ENCODE measurements at places on chromosomes 2 and 18. TPM values are rescaled to one million over a fixed set of nuclear protein-coding genes. Genes with fewer than 3 reads are reported as not detected.

Gene CFAP65
- total RNA-seq = not detected

Gene POTEJ
- total RNA-seq = not detected

Gene TOGARAM2
- total RNA-seq = 0.17 TPM

Gene CMPK2
- total RNA-seq = 0.58 TPM

Gene FSHR
- total RNA-seq = not detected

Gene PTGR3
- total RNA-seq = 13.4 TPM

Gene GREB1L
- not detected for total RNA-seq

Gene GAD1
- total RNA-seq = 0.33 TPM

Gene PDIA6
- 549 TPM for total RNA-seq

Gene SCYGR2
- total RNA-seq = not detected

Gene CCDC142
- total RNA-seq = 27.6 TPM

Gene SP5
- not detected for total RNA-seq

Gene PDE1A
- total RNA-seq = 26.5 TPM

Gene RBM43
- 12.2 TPM for total RNA-seq

Gene SLC5A6
- total RNA-seq = 13.7 TPM

Gene CHRNG
- not detected for total RNA-seq

Gene MAP2
- total RNA-seq = 12.8 TPM

Gene RTP5
- total RNA-seq = not detected

Gene OST4
- 409 TPM for total RNA-seq

Gene RND3
- 413 TPM for total RNA-seq

Gene NPAS2
- 9.0 TPM for total RNA-seq

Gene ZEB2
- total RNA-seq = 79.4 TPM

Gene DLGAP1
- 3.1 TPM for total RNA-seq

Gene MOGAT1
- total RNA-seq = not detected

Gene CFAP221
- total RNA-seq = not detected

Gene CCDC141
- 0.29 TPM for total RNA-seq

Gene ALLC
- not detected for total RNA-seq

Gene UXS1
- total RNA-seq = 32.9 TPM

Gene FOXD4L1
- total RNA-seq = 0.17 TPM

Gene DQX1
- under 0.01 TPM for total RNA-seq

Gene ZSWIM2
- total RNA-seq = not detected

Gene SERPINB2
- 6.5 TPM for total RNA-seq

Gene IL18R1
- total RNA-seq = 0.66 TPM

Gene FAM237A
- total RNA-seq = not detected

Gene COL5A2
- 388 TPM for total RNA-seq

Gene HOXD11
- total RNA-seq = not detected

Gene TFCP2L1
- total RNA-seq = not detected

Gene SPEG
- total RNA-seq = 21.7 TPM

Gene PSMA8
- not detected for total RNA-seq

Gene COLEC12
- 122 TPM for total RNA-seq

Gene DNPEP
- 90.3 TPM for total RNA-seq

Gene ASPRV1
- 0.33 TPM for total RNA-seq

Gene DNAJC5G
- total RNA-seq = not detected

Gene RABL2A
- 9.9 TPM for total RNA-seq

Gene KCNK3
- total RNA-seq = under 0.01 TPM

Gene ABCB11
- under 0.01 TPM for total RNA-seq

Gene UGT1A10
- total RNA-seq = not detected

Gene PLGLB2
- not detected for total RNA-seq

Gene AKAIN1
- not detected for total RNA-seq

Gene C2orf15
- total RNA-seq = not detected

Gene ANTXR1
- 39.4 TPM for total RNA-seq

Gene RAB1A
- total RNA-seq = 86.8 TPM

Gene PARD3B
- 15.7 TPM for total RNA-seq

Gene SRD5A2
- not detected for total RNA-seq

Gene SNRNP200
- total RNA-seq = 54.9 TPM
